NCI-H1105 treated with DMSO at 0.1 percent for 48 hours (cell line): ENCODE measurements at places on chromosomes 16 and 17.

GRCh38 chr17:27573971-27574525 lies 56.9 kb upstream of the LGALS9 start:
- no peak for DNase-seq

DNA sequence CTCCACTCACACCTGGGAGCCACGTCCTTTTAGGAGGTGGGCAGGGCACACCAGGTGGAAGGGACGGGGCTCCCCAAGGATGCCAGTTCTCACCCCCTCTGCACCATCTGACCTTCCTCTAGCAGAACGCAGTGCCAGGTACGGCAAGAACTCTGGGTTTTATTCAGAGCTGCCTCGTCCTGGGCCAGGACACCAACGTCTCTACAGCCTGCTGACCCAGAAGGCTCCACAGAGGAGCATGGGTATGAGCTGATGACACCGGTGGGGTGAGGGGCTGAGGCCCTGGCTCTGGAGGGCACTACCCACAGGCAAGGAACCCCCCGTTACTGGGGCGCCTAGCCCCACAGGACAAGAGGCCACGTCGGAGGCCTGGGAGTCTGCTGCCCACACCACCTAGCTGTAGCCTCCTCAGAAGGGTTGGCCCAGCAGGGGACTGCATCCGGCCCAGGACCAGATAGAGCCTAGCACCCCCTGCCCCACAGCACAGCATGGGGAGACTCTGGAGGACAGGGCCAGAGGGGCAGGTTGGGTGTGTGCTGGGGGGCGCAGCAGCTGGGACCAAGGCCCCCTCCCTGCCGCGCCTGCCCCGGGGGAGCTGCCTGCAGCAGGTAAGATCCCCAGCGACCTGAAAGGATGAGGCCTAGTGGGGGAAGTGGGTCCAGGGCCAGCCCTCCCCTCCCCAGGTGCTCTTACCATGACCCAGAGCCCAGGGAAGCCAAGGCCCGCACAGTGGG lies 13.9 kb downstream of the BCAR1 start:
- DNase-seq: no peak

- no peak for DNase-seq
Measured at GRCh38 chr17:5583426-5584382, 605 bp downstream of the NLRP1 start.

- no peak for DNase-seq
Measured at GRCh38 chr17:81182596-81182995, 16.6 kb upstream of the AATK start.

DNA sequence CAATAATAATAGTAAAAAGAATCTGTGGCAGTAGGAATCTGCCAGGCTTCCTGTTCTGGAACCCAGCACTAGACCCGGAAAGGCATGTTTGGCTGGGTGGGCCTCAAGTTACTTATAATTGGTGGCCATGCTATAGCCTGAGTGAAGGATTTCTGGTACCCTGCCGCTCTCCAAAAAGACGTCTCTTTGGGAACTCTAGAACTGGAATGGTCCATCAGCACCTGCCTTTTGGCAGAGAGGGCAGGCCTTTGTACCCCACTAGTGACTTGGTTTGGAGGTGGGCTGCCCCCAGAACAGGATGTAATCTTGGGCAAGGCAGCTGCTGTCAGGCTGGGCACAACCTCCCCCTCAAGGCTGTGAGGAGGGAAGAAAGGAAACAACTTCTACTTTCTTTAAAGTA lies 29.3 kb upstream of the ST6GALNAC1 start:
- DNase-seq: no peak

DNA sequence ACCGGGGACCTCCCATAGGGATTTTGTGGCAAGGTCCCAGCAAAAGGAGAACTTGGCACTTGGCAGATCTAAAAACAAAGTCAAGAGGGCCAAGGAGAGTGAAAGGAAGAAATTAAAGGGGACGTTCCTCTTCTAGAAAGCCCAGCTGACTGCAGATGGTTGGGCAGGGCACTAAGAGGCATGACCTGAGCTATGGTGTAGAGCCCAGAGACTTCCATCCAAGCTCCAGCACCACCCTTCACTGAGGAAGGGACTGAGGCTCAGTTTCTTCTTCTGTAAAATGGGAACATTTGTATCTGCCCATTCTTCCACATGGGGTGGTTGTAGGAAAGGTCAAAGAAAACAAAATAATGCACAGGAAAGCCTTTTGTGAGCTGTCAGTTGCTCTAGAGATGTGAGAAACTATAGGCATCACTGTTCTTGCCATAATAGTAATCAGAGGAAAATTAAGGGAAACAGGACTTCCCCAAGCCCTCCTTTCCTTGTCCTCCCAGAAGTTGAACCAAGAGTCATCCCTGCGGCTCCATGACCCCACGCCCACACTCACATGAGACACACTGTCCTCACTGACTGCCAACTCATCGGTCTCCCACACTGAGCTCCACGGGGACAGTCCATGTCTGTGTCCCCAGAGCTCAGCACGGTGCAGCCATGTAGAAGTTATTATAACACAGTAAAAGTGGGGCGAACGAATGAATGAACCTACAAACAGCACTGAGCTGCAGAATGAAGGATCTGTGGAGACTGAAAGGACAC lies 10.4 kb downstream of the CD300LF start:
- no peak for DNase-seq

DNA sequence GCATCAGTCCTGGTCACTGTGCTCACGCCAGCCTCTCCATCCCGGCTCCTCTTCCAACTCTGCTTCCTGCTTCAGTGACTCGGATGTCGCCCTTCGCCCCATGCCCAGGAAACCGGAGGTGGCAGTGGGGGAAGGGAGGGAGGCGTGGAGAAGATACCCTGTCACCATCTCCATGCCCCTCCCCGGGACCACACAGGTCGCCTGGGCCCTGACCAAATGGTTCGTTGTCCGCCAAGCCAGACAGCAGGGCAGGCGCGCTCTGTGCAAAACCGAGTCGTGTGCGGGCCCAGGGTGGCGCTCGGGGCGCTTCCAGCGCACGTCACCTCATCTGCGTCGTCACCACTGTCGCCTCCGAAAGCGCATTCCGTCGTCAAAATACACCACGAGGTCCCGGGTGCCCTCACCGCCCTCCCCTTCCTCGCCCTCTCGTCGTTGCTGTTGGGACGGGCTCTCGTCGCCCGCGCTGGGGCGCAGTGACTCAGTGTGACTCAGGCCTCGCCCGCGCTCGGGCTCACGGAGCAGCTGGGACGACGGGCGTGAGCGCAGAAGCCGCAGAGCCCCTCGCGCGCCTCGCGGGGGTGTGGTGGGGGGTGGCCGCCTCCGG lies 39.2 kb downstream of the ZNF778 start:
- peak; percentile 9 for DNase-seq

GRCh38 chr17:7715936-7716886 lies 1.3 kb upstream of the DNAH2 start:
- peak; percentile 61 for DNase-seq

- DNase-seq: no peak
Measured at GRCh38 chr16:77700846-77701245, 21.5 kb upstream of the NUDT7 start.

- no peak for DNase-seq
Measured at GRCh38 chr17:47696717-47697642, 3.0 kb downstream of the TBKBP1 start.

- DNase-seq: no peak
Measured at GRCh38 chr17:30933966-30934365, 12.2 kb downstream of the ADAP2 start.

DNA sequence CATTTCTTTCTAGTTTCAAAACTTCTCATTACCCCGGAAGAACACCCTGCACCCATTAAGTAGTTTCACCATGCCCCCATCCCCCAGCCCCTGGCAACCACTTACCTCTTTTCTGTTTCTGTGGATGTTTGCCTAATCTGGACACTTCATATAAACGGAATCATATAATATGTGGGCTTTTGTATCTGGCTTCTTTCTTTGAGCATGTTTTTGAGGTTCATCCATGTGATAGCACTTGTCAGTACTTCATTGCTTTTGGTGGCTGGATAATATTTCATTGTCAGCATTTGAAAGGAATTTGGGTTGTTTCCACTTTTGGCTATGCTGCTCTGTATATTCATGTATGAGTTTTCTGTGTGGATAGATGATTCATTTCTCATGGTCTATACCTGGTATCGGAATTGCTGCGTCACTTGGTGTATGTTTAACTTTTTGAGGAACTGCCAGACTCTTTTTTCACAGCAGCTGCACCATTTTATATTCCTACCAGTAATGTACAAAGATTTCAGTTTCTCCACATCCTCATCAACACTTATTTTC lies 30.0 kb upstream of the SLC5A10 start:
- no peak for DNase-seq

DNA sequence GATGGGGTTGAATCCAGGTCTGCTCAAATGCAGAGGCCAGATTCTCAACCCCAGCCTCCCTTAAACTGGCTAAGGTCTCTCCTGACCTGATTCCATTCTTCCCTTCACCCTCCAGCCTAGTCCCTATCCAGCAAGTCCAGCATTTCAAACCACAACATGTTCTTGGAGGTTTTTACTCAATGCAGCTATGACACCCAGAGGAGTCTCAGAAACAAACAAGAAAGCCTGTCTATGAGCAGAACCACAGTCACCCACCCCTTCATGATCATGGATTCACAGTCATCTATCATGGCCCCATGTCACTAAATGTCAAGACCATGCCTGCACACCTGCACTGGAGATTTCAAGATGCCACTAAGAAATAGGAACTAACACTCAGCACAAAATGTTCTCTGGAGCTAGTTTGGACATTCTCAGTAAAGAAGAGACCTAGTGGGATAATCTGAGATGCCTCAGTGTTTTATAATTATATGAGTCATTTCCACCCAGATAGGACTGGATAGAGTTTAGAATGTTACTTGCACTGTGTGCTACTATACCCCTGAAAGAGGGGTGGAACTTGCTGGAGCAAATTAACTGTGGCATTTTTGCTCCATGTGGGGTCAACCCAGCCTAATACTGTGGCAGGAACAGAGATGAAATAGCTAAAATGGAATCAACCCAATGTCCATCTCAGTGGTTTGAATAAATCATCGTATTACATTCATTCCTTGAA lies 9.5 kb upstream of the METTL22 start:
- no peak for DNase-seq

GRCh38 chr16:68375801-68376536 lies 65.2 kb downstream of the PRMT7 start:
- no peak for DNase-seq

DNA sequence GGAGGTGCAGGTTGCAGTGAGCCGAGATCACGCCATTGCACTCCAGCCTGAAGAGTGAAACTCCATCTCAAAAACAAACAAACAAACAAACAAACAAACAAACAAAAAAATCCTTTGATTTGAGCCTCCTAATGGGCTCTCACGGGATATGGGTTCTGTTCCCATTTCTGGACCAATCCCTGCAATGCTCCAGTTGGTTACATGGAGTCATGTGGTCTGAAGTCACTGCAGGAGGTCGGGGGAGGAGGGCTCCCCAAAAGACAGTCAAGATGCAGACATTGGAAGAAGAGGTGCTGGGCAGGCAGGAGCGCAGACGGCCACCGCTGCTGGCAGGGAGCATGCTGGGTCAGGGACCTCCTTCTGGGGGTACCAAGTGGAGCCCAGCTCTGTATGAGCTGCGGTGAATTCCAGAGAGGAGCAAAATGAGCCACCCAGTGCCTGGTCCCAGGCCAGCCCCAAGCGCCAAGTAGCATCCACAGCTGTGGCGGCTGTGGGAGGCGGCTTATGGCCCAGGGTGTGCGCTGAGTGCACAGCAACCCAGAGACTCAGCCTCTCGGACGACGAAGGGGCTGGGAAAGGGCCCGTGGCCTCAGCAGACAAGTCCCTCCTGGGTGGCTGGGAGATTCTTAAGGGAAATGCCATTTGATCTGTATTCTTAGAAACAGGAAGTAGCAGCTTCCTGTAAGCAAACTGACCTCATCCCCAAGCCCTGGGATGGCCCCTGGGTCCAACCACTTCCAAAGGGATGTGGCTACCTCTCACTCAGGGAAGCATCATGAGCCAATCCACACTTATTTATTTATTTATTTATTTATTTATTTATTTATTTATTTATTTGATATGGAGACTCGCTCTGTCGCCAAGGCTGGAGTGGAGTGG lies 19.6 kb upstream of the ATP2A3 start:
- no peak for DNase-seq

- no peak for DNase-seq
Measured at GRCh38 chr16:71357681-71358080, 842 bp upstream of the CALB2 start.

DNA sequence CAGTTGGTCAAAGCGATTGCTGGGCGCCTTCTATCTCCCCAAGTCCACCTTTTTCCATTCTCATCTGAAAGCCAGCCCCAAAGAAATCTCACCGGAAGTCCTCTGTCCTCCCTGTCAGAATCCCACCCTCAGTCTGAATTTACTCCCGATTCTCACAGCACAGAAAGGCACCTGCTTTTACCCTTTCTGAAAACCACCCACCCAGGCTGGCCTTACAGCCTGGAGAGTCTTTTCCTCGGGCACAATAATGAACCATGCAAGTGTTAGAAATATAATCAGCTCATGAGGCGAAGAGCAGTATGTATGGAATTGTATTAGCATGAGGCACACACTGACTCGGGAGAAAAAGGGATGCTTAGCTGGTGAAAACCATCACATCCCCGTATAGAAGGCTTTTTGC lies 1.2 kb upstream of the ZFHX3 start:
- DNase-seq: no peak

- DNase-seq: no peak
Measured at GRCh38 chr16:5073279-5073629, 1.6 kb downstream of the ALG1 start.

GRCh38 chr17:77694391-77695363 lies 263.8 kb upstream of the TNRC6C start:
- no peak for DNase-seq

DNA sequence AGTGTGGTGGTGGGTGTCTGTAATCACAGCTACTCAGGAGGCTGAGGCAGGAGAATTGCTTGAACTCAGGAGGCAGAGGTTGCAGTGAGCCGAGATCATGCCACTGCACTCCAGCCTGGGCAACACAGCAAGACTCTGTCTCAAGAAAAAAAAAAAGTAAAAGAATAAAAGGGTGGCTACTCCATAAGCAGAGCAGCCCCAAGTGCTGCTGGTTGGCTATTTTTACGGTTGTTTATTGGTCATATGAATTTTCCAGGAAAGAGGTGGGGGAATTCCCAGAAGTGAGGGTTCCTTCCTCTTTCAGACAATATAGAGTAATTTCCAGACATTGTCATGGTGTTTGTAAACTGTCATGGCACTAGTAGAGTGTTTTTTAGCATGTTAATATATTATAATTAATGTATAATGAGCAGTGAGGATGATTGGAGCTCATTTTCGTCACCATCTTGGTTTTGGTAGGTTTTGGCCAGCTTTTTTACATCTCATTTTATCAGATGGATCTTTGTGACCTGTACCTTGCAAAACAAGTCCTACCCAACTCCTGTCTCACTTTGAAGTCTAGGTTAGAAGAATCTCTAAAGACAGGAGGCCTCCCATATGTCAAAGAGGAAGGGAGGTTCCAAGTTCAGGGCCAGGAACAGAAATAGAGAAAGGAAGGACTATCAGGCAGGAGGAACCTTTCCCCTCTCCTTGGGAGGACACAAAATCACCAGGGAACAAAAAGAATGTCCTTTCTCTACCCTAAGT lies 39.1 kb downstream of the HOXB1 start:
- no peak for DNase-seq

GRCh38 chr17:44981221-44981968 lies 13.3 kb upstream of the C1QL1 start:
- no peak for DNase-seq

DNA sequence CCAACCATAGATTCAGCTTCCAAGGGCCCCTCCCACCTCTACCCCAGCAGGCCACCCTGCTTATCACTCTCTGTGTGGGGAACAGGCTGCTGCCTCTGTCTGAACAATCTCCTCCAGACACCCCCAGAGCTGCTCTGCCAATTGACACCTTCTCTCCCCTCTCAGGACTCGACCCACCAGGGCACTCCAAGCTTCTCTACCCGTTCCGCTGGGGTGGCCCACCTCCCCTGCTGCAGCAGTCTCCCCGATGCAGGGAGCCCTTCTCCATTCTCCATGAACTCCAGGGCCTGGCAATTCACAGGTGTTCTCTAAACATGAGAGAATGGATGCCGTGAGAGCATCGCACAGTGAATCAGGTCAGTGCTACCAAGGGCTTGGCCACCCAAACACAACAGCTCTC lies 28.3 kb upstream of the FAAP100 start:
- no peak for DNase-seq
